ENCODE measurements at places on chromosomes 12 and 14. TPM values are rescaled to one million over a fixed set of nuclear protein-coding genes. Genes with fewer than 3 reads are reported as not detected.

- peak; percentile 77 for DNase-seq
Observed at GRCh38 chr12:65602610-65603295, 221.5 kb upstream of the HMGA2 start.

- no peak for DNase-seq
Observed at GRCh38 chr14:71539650-71540285, 392.5 kb upstream of the RGS6 start.

KIF5A gene
- 12.3 TPM for polyA plus RNA-seq

- DNase-seq = no peak
Observed at GRCh38 chr12:107320929-107321631, 227.7 kb upstream of the CRY1 start.

GRCh38 chr12:57852620-57853500, 6.3 kb upstream of the CTDSP2 start:
- peak; percentile 51 for DNase-seq

GRCh38 chr14:105093038-105093430, 27.8 kb upstream of the GPR132 start:
- DNase-seq = no peak

DNA sequence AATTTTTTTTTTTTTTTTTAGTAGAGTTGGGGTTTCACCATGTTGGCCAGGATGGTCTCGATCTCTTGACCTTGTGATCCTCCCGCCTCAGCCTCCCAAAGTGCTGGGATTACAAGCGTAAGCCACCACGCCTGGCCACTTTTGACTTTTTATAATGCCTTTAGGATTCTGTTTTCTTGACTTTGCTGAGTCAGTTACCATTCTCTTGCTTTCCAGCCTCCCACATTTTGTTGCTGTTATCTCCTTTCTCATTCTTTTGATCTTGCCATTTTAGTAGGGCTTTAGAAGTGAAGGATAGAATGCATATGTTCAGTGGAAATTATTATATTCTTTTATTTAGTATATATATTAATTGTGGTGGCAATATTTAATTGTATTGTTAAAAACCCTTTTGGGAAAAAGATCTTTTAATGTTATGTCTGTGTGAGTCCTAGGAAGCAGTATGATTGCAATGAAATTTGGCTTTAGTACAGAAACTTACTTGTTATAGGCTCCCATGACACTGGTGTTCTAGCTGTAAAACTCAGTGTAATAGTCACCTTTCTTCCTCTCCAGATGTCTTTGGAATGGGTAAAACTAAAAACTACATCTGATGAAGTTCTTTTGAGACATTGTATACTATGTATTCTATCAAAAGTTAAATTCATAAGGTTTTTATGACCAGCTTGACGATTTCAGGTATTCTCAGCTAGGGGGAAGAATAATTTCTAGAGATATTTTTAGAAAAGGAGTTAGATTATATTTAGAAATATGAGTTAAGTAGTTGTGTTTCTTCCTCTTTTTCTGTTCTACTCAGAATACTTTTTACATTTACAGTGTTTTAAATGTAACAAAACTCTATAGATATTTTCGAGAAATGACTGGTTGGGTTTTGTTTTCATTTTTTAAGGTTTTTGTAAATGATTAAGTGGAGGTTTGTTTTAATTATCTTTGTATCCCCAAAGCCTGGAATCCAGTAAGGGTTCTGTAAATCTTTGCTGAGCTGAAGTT, 74.7 kb downstream of the APAF1 start:
- DNase-seq = no peak

DNA sequence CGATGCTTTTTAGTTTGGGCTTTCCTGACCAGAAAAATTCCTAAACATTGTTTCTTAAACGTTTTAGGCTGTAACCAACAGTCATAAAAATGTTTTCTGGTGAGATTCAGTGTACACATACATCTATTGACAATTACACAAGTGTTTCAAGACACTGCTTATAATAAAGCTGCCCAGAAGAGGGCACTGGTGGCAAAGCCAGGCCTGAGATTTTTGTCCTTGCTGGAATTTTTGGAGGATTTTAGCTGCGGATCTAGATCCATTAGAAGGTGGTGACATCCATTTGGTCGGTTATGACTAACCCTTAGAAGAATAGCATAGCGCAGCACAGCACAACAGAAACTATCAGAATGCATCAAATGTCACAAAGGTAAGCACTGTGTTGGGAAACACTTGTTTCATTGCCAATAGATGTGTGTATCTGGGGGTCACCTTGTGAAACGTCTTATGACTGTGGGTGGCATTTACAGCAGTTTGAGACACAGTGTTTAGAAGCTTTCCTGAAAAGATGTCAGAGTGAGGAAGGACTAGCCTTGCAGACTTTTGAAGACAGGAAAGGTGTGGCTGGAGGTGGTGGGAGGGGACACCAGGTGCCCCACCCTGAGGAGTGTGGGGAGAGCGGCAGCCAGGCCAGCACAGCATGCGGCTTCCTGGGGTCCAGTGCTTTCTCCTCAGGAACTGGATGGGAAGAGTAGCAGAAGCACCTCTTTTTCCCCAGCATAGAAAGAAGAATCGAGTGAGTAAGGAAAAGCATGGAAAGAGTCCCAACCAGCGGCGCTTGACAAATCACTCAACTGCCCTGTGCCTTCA, 54.7 kb upstream of the FKBP4 start:
- no peak for DNase-seq

GRCh38 chr14:70078329-70078728, 110.4 kb downstream of the SLC8A3 start:
- DNase-seq = no peak

- DNase-seq = no peak
Observed at GRCh38 chr14:99696929-99697328, 12.8 kb downstream of the CYP46A1 start.

NKX2-1 gene
- not detected for polyA plus RNA-seq

GPRC5D gene
- polyA plus RNA-seq = 2.4 TPM

LHX5 gene
- polyA plus RNA-seq = not detected

DNA sequence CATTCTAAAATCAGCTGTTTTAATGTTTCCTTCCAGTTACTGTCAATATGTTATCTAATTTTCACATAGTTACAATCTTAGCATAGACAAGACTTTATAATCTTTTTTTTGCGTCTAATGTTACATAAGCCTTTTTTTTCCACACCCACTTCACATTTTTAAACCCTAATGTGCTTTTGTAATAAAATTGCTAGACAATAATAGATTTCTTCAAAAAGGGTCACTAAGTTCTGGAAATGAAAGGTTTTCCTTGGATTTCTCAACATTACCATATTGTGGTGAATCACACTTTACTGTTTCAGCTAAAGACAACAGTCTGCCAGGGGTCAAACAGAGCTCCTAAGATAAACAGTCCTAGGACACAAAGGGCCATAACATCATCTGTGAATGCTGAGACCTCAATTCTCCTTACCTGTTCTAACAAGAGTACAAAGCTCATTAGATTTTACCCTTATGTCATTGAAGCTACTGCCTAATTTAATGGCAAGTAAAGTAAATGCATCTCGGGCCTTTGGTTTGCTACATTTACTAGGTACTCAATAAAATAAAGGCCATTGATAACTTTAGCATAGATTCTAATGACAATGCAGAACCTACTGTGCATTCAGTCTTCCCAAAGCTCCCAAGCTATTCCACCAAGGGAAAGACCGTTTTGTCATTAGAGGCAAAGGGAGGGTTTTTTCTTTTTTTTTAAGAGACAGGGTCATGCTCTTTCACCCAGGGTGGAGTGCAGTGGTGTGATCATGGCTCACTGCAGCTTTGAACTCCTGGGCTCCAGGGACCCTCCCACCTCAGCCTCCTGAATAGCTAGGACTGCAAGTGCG, 111.2 kb upstream of the SLC38A2 start:
- DNase-seq = peak; percentile 20

DNA sequence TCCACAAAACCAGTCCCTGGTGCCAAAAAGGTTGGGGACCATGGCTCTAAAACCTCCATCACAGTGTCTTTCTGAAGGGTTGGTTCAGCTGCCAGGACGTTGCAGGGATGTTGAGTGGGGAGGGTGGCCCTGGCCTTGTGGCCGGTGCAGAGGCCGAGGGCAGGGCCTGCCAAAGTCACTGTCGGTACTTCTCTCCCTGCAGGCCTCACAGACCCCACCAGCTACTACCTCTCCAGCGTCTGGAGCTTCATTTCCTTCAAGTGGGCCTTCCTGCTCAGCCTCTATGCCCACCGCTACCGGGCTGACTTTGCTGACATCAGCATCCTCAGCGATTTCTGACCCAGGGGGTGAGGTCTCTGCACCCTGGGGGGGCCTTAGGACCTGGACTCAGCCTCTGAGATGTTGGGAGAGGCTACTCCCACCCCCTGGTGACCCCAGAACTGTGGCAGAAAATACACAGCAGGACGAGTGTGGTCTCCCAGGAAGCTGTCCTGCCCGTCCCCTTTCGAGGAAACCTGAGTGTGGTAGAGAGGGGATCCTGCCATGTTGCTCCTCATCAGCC, 7.0 kb downstream of the SLC48A1 start:
- no peak for DNase-seq
